ENCODE measurements at places on chromosomes 3 and 15.
A peak's percentile ranks its signal among the peaks of the same experiment; 100 is the strongest.

- DNase-seq, result no peak
Measured at GRCh38 chr3:142259359-142259758, 34.0 kb upstream of the GK5 start.

DNA sequence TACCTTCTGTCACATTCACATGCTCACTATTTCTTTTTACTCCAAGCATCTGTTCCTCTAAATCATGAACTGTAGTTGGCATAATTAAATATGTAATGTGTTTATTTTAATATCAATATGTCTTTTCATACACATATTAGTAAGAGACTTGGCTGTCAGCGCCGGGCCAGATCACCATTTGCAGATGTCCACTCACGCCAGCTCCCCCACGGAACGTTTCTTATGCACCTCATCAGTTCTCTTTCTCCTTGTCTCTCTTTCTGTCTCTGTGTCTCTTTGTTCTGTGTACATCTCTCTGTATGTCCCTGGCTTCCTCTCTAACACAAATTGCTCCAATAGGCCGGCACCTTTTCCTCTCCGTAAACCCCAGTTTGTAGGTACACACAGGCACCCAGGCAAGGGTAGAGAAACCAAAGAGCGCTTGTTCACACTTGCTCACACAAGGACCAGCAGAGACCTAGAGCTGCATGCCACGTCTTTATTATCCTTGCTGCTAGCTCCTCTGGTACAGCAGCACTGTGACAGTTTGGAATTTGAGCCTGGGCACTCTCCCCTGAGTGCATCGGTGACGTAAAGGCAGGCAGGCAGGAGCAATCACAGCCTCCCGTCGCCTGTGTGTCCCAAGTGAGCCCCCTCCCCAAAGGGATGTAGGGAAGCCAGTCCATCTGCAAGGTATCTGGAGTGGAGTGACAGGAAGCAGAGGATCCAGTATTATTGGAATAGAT is 40.4 kb downstream of the CACNA1D start:
- no peak for DNase-seq

DNA sequence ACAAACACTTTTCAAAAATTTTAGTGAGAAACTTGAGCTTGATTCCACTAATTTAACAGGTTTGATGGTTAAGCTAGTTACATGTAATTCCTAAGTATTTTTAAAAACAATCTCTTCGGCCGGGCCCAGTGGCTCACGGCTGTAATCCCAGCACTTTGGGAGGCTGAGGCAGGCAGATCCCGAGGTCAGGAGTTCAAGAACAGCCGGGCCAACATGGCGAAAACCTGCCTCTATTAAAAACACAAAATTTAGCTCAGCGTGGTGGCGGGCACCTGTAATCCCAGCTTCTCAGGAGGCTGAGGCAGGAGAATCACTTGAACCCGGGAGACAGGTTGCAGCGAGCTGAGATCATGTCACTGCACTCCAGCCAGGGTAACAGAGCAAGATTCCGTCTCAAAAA is 25.3 kb downstream of the TRA2B start:
- no peak for DNase-seq

GRCh38 chr3:116191409-116191808 is 253.9 kb downstream of the LSAMP start:
- no peak for DNase-seq

DNA sequence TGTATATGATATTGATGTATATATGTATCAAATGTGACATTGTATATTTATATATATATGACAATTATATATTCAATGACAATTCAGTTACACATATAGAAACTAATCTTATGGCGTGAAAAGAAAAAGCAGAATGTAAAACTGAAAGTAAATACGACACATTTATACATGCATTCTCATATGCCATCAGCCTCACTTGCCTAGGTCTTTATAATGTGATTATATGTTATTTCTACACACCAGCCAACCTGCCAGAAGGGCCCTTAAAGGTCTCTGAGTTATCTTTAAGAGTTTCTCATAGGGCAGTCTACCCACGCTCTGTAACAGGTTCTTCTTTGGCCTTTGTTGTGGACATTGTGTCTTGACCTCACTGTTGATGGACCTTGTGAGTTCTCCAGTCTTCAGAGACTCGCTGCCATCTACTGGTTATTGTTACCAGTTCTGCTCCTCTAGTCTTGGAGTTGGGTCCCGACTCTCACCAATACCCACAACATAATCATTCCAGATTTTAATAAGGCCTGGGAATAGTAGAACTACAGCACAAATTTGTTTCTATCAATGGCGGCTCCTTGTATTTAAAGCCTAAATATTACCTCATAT is 371.5 kb upstream of the GOLIM4 start:
- peak; percentile 12 for DNase-seq

DNA sequence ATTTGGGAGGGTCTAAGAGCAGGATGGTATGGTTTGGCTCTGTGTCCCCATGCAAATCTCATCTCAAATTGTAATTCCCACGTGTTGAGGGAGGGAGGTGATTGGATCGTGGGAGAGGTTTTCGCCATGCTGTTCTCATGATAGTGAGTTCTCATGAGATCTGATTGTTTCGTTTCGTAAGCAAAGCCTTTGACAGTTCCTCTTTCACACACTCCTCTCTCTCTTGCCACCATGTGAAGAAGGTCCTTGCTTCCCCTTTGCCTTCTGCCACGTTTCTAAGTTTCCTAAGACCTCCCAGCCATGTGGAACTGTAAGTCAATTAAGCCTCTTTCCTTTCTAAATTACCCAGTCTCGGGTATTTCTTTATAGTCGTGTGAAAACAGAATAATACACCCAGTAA is 553.7 kb downstream of the TAFA4 start:
- no peak for DNase-seq

- DNase-seq, result no peak
Measured at GRCh38 chr15:51866751-51867150, 37.3 kb downstream of the TMOD3 start.

DNA sequence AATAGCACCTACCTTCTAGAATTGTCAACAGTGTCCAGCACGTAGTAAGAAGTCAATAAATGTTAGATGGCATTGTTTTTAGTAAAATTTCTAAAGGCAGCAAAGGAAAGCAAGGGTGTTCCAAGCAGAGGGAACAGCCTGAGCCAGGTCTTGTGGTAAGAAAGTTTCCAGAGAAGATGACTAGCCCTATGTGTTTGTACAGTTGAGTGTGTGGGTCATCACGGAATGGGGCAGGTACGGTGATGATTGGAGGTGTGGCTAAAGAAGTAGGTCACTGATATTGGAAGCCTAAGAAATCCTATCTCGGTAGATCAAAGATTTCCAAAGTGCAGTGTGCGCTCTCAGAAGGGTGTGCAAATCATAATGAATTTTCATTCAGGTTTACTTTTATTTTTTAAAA is 94.2 kb upstream of the BCL6 start:
- no peak for DNase-seq

DNA sequence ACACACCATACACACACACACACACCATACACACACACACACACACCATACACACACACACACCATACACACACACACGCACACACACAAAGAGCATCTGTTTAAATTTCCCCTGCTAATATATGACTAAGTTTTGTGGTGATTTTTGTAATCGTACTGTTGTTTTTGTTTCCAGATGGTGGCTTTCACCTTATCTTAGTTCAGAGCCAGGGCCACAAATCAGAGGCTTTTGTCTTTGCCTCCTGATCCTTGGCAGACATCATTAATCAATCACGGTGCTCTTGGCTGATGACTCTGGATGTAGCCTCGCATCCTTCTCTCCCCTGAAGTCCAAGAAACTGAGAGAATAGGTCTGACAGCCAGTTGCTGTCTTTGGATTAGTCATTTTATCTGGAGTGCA is 52.1 kb downstream of the EDEM1 start:
- DNase-seq, result no peak

GRCh38 chr3:141854599-141854998 is 21.8 kb upstream of the ATP1B3 start:
- no peak for DNase-seq

DNA sequence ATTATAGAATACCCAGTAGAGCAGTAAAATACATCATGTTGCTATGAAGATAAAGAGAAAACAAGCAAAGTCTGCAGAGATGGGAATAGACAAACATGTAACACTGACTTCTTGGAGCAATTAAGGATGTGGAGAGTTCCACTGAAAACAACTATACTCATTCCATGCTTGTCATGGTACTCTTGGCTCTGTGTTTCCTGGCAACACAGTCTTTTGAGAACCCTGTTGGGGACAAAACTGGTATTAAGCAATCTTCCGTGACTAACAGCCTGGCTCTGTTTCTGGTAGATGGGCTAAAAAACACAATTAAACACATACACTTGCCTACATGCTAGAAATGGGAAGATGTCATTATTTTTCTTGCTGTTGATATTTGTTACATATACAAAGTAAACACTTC is 1212.3 kb upstream of the GBE1 start:
- no peak for DNase-seq

DNA sequence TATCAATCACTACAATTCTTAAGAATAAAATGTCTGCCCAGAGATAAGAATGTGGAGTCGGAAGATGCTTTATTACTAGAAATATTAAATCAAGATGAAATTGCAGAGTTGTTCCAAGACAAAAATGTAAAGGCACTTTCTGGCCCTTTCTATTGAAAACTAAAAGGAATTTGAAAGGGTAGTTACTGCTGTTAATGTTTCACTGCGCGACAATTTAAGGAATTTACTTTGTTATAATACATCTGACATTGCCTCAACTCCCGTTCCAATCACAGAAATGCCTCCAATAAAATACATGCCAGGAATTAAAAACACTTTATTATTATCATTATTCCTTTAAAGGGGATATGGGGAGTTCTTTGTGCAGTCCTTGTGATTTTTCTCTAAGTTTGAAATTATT is 26.4 kb downstream of the RSL24D1 start:
- no peak for DNase-seq

DNA sequence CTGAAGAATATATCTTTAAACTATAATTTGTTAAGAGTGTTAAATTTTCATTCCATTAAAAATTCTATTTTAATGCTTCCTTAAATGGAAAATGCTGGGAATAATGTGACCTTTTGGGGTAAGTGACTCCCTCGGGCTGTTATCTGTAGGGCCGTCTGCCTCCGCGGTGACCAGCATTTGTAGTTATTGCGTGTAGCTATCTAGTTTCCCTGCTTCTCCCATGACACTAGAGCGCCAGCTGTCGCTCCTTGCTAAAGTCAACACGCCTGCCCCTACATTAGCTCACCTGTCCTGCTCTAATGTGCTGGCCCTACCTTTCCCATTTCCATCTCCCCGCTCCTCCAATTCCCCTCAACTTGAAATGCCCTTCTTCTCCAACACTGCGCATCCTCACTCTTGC is 12.4 kb upstream of the CHRM5 start:
- no peak for DNase-seq

DNA sequence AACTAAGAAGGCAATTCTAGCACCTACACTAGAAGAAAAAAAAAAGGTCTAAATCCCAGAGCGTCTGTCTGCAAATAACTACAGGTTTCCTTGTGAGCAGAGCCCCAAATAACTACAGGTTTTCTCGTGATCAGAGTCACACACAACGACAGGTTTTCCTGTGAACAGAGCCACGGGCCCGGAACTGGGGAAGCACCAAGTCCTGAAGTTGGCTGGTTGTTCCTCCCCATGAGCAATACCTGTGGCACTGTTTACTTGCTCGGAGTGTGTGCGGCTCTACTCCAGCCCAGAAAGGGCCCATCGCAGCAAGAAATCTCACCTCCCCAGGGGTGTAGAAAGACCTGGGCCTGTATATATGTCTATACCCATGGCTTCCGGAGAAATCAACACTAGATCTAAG is 644 bp upstream of the MASP1 start:
- no peak for DNase-seq

DNA sequence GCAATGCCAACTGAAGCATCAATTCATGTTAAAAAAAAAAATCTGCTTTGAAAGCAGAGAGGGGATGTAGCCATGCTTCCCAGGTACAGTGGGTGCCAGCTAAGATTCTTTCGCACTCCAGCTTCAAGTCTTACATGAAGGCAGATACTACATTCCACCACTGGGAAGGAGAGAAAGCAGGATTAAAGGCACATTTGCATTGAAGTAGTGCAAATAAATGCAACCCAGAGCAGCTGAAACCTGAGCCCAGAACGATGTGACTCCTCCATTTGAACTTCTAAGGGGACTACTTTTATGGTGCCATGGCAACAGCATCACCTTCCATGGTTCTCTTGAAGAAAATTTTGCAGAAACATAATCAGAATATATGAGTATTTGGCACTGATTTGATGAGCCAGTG is 19.1 kb upstream of the GJD2 start:
- no peak for DNase-seq

DNA sequence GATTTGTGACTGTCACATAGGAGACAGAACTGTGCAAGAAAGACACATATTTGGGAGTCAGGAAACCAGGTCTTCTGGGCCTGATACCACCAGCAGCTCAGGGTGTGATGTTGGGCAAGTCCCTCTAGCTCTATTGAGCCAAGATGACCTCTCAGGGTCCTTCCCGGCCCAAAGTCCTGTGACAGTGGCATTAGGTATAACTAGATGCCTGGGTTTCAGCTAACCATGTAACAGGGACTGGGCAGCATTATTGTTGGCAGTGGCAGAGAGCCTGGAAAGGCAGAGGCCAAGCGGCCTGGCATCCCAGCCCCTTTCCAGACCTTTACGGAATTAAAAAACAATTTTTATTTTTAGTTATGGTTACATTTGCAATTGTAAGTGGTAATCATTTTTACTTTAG is 10.4 kb downstream of the LIMD1 start:
- no peak for DNase-seq

DNA sequence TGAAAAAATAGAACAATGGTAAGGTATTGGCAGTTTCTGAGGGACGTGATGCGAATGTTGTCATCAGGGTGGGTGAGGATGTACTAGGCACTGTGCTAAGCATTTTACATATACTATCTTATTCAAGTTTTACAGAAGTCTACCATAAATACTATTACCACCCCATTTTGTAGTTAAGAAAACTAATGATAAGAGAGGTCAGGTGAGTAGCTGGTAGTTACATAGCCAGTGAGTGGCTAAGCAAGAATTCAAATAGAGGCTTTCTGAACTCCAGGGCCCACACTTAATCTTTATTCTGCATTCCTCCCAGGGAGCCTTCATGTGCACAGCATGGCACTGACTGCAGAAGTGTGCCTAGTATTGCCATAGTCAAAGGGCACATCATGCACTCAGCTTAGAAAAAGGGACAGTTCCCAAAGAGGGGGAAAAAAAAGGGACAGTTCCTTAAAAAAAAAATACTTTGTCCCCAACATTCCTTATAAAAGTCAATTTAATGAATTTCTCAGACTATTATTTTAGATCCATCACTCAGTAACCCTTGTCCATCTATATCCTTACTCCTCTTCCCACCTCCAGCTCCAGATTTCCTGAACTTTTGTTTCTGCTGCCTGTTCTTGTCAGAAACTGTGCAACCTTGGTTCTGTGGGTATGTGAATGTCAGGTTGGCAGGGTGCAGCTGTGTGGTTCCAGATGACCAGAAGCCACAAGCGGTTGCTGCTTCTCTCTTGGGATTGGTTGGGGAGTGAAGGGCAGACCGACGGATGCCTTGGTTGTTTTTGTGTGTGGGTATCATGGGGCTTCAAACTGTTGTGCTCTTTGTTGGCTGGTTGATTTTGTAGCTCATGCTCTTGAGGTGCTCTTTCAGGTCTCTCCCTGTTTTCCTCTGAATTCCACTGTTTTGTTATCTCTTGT is 8.3 kb downstream of the MAPKBP1 start:
- no peak for DNase-seq

- no peak for DNase-seq
Measured at GRCh38 chr3:178059119-178059518, 477.1 kb upstream of the KCNMB2 start.

Measured in GM13977 (cell line).